Muscle of leg (tissue), 16 donors: ENCODE measurements at places on chromosomes 11 and 22. TPM values are rescaled to one million over a fixed set of nuclear protein-coding genes. Genes with fewer than 3 reads are reported as not detected.

DNA sequence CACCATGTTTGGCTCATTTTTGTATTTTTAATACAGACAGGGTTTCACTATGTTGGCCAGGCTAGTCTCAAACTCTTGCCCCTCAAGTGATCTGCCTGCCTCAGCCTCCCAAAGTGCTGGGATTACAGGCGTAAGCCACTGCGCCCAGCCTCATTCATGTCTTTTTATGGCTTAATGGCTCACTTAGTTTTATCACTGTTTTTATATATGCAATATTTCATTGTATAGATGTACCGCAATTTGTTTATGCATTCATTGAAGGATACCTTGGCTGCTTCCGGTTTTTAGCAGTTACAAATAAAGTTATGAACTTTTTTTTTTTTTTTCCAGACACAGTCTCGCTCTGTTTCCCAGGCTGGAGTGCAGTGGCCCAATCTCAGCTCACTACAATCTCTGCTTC lies 5.5 kb upstream of the TCN2 start:
- no peak overlapping the region for H3K4me3 ChIP-seq
- H3K36me3 ChIP-seq, result no peaks in the 10 kb centered on the region
- H3K4me1 ChIP-seq, result peaks cover 6% of the 10 kb centered on the region
- no peak overlapping the region for H3K27ac ChIP-seq
- H3K27me3 ChIP-seq, result no peaks in the 10 kb centered on the region
- no peak for DNase-seq

GRCh38 chr11:2440646-2441045 lies 3.7 kb downstream of the TRPM5 start:
- peaks cover 36% of the 10 kb centered on the region for H3K27me3 ChIP-seq
- peaks cover 3% of the 10 kb centered on the region for H3K4me1 ChIP-seq
- no peak overlapping the region for H3K4me3 ChIP-seq
- DNase-seq, result no peak
- H3K36me3 ChIP-seq, result no peaks in the 10 kb centered on the region

- no peak for DNase-seq
- peaks cover 2% of the 10 kb centered on the region for H3K4me1 ChIP-seq
- H3K4me3 ChIP-seq, result no peak overlapping the region
- H3K36me3 ChIP-seq, result peaks cover 51% of the 10 kb centered on the region
- H3K27ac ChIP-seq, result no peak overlapping the region
- no peaks in the 10 kb centered on the region for H3K27me3 ChIP-seq
These were observed 33.1 kb downstream of the TPBGL start for GRCh38 chr11:75273411-75274391.

GRCh38 chr11:680970-681369 lies 14.1 kb downstream of the DEAF1 start:
- no peaks in the 10 kb centered on the region for H3K27me3 ChIP-seq
- H3K4me3 ChIP-seq, result no peak overlapping the region
- no peak overlapping the region for H3K27ac ChIP-seq
- DNase-seq, result no peak

GRCh38 chr11:23370580-23371275 lies 510.5 kb upstream of the CCDC179 start:
- H3K36me3 ChIP-seq, result no peaks in the 10 kb centered on the region
- no peak overlapping the region for H3K27ac ChIP-seq
- no peak overlapping the region for H3K4me3 ChIP-seq
- H3K27me3 ChIP-seq, result no peaks in the 10 kb centered on the region
- no peak for DNase-seq
- H3K4me1 ChIP-seq, result no peaks in the 10 kb centered on the region

DNA sequence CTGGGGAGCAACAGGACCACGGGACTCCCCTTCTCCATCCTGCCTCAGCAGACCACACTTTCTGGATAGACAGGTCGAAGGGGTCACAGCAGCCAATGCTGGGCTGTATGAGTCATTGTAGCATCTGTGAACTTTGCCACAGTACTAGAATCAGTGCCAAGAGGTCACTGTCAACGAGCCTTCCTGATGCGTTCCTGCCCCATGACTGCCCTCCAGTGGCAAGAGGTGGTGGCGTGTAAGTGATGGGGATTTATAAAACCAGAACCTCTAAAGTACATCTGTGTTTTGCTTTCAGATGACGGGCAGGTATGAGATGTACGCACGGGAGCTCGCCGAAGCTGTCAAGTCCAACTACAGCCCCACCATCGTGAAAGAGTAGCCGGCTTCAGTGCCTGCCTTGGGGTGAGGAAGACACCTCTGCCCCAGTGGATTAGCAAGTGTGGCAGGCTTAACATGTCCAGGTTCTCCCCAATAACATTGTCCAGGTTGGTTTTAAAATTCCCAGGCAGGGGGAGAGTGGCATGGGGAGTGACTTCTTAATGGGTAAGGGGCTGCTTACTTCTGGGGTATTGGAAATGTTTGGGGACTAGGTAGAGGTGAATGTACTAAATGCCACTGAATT lies 29.4 kb downstream of the GUCD1 start:
- no peaks in the 10 kb centered on the region for H3K27me3 ChIP-seq
- H3K27ac ChIP-seq, result no peak overlapping the region
- H3K4me1 ChIP-seq, result peaks cover 3% of the 10 kb centered on the region
- H3K36me3 ChIP-seq, result no peaks in the 10 kb centered on the region

DNA sequence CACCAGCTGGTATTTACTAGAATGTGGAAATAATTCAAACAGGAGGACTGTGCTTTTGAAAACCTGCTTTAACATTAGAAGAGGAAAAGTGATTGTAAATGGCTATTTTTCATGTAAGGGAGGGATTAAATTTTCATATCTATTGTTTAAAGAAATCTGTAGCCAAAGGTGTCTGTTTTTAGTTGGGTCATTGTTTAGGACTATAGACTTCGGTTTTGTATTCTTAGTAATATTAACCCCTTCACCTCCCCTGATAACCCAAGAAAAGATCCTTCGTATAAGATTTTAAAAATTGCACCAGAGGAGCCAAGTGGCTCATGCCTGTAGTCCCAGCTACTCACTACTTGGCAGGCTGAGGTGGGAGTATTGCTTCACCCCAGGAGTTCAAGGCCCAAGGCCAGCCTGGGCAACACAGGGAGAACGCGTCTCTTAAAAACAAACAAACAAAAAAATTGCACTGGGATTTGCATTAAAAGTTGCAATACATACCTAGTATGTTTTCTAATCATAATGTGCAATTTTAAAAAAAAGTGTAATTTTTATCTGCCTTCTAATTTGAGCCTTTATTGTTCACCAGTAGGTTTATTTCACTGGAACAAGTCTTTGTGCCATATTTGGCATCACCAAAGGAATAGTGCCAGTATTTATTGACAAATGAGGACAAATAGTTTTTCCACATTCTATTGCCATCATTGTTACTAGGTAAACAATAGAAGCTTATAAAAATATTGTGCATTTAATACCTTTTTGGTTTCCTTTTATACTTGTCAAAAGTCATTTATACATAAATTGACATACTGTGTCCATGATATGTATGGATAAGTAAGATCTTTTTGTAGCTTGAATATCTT lies 34.3 kb downstream of the MTMR3 start:
- peak; percentile 17 for DNase-seq
- no peaks in the 10 kb centered on the region for H3K36me3 ChIP-seq
- no peak overlapping the region for H3K27ac ChIP-seq
- no peak overlapping the region for H3K4me3 ChIP-seq
- H3K4me1 ChIP-seq, result peaks cover 6% of the 10 kb centered on the region
- no peaks in the 10 kb centered on the region for H3K27me3 ChIP-seq

DNA sequence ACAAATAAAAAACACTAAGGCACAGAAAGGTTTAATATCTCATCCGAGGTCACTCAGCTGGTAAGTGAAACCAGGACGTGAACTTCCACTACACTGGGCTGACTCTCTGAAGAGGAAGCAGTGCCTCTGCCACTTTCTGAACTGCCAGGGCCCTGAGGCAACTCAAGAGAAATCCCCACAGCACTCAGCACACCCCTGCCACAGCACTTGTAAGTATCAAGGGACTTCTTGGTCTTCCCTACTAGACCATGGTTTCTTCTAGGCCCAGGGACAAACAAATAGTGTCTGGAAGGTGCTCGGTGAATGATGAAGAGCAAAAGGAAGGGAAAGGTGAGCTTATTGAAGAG lies 49.7 kb downstream of the RPL27A start:
- H3K27ac ChIP-seq, result peak overlapping the region; percentile 29
- H3K36me3 ChIP-seq, result peaks cover 52% of the 10 kb centered on the region
- H3K4me1 ChIP-seq, result peaks cover 38% of the 10 kb centered on the region
- no peaks in the 10 kb centered on the region for H3K27me3 ChIP-seq
- no peak for DNase-seq

DNA sequence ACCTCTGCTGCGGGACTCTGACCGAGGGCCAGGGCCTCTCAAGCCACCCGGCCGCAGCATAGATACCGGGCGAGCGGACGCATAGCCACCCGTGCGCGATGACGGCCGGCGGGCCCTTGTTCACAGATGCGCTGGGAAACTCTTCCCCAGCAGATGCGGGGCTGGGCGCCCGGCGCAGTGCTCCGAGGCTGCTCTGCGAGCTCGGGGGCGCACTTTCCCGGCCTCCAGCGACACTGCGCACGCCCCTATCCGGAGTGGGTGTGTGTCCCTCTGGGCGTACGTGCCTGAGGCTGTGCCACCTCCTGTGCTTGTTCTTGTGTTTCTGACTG lies 104.7 kb upstream of the E2F8 start:
- no peak for DNase-seq
- peaks cover 32% of the 10 kb centered on the region for H3K4me1 ChIP-seq
- peak overlapping the region; percentile 13 for H3K4me3 ChIP-seq
- no peaks in the 10 kb centered on the region for H3K36me3 ChIP-seq

DNA sequence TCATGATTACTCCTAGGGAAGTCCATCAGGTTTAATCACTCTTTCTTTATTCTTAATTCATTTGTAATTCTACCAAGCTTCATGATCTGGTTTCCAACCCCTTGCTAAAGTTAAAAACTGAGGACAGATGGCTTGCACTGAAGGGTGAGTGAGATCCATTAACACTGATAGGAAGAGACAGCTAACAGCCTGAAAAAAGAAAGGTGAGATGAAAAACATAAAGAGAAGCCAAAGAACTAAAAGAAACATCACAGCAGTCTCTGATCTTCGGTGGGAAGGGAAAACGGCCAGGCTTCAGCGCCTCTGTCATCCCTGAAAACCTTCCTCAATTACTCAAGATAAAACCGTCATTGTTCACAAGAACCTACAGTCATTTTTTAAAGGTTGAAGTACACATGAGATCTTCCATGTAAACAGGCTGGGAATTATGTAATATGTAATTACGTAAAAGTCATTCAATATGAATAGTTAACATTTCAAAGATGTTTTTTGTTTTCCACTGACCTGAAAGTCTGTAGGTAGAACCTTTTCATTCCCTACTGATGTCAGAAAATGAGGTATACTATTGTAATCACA lies 41.3 kb downstream of the VSIG10L2 start:
- no peak for DNase-seq
- H3K27me3 ChIP-seq, result no peaks in the 10 kb centered on the region
- H3K36me3 ChIP-seq, result peaks cover 26% of the 10 kb centered on the region
- no peak overlapping the region for H3K4me3 ChIP-seq
- H3K27ac ChIP-seq, result no peak overlapping the region

DNA sequence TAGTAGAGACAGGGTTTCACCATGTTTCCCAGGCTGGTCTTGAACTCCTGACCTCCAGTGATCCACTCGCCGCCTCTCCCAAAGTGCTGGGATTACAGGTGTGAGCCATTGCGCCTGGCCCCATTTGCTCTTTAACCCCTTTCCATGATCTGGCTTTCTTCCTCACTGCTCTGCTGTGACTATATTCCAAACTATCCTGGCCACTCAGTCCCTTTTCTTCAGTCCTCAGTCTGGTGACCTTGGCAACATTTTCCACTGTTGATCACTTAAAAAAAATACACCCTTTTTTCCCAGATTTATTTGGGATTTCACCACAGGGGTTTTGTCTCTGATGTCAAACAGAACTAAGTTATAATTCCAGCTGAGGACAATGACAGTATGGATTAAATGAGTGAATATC lies 24.5 kb downstream of the MMP20 start:
- no peaks in the 10 kb centered on the region for H3K36me3 ChIP-seq
- no peak overlapping the region for H3K27ac ChIP-seq
- H3K27me3 ChIP-seq, result no peaks in the 10 kb centered on the region
- H3K4me3 ChIP-seq, result no peak overlapping the region

- no peak within 1 kb of the TSS for H3K27ac ChIP-seq
- H3K36me3 ChIP-seq, result no peaks in the 10 kb centered on the region
- no peak within 1 kb of the TSS for H3K4me3 ChIP-seq
- DNase-seq, result no peak
- H3K4me1 ChIP-seq, result peaks cover 8% of the 10 kb centered on the region
These were observed at the start of gene BBOX1 for GRCh38 chr11:27040302-27041115. BBOX1 (plus strand) TSS chr11:27040815; CDS start chr11:27055431, 14,616 bp downstream.

- H3K4me1 ChIP-seq, result peaks cover 17% of the 10 kb centered on the region
- no peak overlapping the region for H3K4me3 ChIP-seq
- no peaks in the 10 kb centered on the region for H3K36me3 ChIP-seq
- H3K27me3 ChIP-seq, result peaks cover 44% of the 10 kb centered on the region
These were observed 1.4 kb upstream of the DGAT2 start for GRCh38 chr11:75767228-75767572.

GRCh38 chr11:127110542-127110941 lies 110.0 kb upstream of the KIRREL3 start:
- H3K27me3 ChIP-seq, result peaks cover 2% of the 10 kb centered on the region
- peaks cover 19% of the 10 kb centered on the region for H3K4me1 ChIP-seq
- H3K4me3 ChIP-seq, result no peak overlapping the region
- no peak overlapping the region for H3K27ac ChIP-seq

GRCh38 chr22:17716529-17716928 lies 57.7 kb downstream of the BID start:
- DNase-seq, result no peak
- H3K36me3 ChIP-seq, result no peaks in the 10 kb centered on the region

- no peak overlapping the region for H3K27ac ChIP-seq
- H3K36me3 ChIP-seq, result no peaks in the 10 kb centered on the region
- no peaks in the 10 kb centered on the region for H3K27me3 ChIP-seq
- no peak for DNase-seq
- H3K4me1 ChIP-seq, result peaks cover 2% of the 10 kb centered on the region
These were observed 278.6 kb downstream of the ETS1 start for GRCh38 chr11:128308794-128309193.

DNA sequence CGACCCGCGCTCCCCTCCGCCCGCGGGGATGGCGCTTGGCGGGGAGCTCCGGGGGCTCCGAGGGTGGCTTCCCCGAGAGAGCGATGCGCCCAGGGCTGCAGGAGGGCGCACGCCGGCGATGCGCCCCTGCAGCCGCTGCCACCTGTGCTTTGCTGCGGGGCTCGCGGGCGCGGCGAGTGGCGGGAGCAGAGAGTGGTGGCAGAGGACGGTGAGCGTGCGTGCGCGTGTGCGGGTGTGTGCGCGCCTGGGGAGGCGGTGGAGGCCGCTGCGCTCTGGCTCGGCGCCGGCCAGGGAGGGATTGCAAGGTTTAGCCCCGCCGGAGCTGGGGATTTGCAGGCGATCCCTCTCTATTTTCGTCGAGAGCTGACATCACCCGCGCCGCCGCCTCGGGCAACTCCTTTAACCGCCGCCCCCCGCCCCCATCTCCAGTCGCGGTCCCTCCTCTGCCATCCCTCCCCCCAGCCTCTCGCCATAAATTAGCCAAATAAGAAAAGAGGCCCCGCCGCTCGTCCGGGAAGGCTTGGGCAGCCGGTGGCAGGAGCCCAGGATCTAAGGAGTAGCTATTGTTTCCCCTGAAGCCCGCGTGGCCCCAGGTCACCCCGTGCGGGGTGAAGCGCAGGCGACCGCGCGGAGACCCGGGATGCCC lies at the start of gene SLC1A2:
Gene SLC1A2 (minus strand): TSS at position 375 of the 646 bp plus-strand sequence. CDS start 592 bp downstream, outside the sequence.
- peak; percentile 56 for DNase-seq
- peak within 1 kb of the TSS; percentile 42 for H3K4me3 ChIP-seq
- H3K27ac ChIP-seq, result no peak within 1 kb of the TSS
- peaks cover 60% of the 10 kb centered on the region for H3K27me3 ChIP-seq
- H3K4me1 ChIP-seq, result peaks cover 20% of the 10 kb centered on the region
- no peaks in the 10 kb centered on the region for H3K36me3 ChIP-seq

The TRIM48 gene
- total RNA-seq, result not detected

The MOGAT2 gene
- total RNA-seq, result not detected

The JAML gene
- total RNA-seq, result 2.5 TPM

The BARX2 gene
- 0.13 TPM for total RNA-seq

The PATE4 gene
- not detected for total RNA-seq
